Left forelimb (tissue), 1 donor: ENCODE measurements at places on chromosomes 11 and 22.

DNA sequence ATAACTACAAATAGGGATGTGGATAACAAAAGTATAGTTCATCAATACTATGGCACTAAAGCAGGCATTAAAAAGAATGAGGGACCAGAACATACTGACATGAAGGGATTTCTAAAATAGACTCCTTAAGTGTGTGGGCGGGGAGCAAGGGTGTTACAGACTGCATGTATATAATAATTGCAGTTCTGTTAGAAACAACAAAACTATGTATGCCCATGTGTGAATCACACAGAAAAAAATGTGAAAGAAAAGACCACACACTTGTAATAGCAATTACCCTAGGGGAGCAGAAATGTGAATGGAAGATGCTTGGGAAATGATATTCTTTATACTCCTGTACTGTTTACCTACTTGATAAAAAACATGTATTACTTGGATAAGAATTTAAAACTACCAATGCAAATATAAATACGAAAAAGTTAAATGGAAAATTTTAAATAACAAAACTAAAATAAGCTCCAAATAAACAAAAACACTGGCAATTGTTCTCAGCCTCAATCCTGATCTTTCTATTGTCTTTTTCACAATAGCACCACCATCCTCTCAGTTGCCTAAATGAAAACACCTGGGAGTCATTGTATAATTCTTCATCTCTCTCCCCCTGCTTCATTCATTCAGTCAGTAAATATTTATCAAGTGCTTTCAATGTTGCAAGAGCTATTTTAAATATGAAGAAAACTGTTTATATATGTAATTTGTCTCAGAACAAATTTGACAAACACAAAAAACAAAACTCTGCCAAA lies 129.8 kb downstream of the FCHSD2 start:
- no peak for DNase-seq

- DNase-seq, result no peak
Measured at GRCh38 chr11:61769169-61769920, 16.9 kb downstream of the MYRF start.

- no peak for DNase-seq
Measured at GRCh38 chr11:35007277-35007676, 90.9 kb downstream of the PDHX start.

- DNase-seq, result no peak
Measured at GRCh38 chr22:49352361-49353169, 475.1 kb downstream of the BRD1 start.

GRCh38 chr11:9874466-9874865 lies 210.6 kb downstream of the SWAP70 start:
- no peak for DNase-seq

DNA sequence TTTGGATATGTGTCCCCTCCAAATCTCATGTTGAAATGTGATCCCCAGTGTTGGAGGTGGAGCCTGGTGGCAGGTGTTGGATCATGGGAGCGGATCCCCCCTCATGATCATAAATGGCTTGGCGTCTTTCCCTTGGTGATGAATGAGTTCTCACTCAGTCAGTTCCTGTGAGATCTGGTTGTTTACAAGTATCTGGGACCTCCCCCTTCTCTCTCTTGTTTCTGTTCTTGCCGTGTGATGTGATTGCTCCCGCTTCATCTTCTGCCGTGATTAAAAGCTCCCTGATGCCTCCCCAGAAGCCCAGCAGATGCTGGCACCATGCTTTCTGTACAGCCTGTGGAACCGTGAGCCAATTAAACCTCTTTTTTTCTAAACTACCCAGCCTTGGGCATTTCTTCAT lies 102.2 kb downstream of the SEZ6L start:
- no peak for DNase-seq

GRCh38 chr22:28329186-28330073 lies 350.2 kb downstream of the TTC28 start:
- no peak for DNase-seq

GRCh38 chr11:23078289-23078971 lies 218.2 kb upstream of the CCDC179 start:
- no peak for DNase-seq
